ENCODE measurements at places on chromosomes 7 and 10.

- DNase-seq, result no peak
Observed at GRCh38 chr10:113503930-113504329, 48.9 kb upstream of the HABP2 start.

DNA sequence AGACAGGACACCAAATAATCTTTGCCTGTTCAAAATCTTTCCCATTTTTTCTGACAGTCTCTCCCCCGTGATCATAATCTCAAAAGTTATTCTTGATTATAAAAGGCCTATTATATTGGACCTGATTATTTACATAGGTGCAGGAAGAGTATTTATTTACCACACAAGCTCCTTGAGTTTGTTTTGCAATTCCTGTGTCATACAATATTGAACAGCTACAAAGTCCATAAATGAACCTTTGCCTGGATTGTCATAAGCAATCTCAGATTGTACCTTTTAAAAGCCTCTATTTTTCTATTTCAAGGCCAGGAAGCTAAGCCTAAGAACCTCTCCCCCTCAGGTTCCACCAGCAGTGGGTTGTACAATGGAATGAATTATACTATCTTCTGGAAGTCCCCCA, 183.9 kb upstream of the MEOX2 start:
- no peak for DNase-seq

DNA sequence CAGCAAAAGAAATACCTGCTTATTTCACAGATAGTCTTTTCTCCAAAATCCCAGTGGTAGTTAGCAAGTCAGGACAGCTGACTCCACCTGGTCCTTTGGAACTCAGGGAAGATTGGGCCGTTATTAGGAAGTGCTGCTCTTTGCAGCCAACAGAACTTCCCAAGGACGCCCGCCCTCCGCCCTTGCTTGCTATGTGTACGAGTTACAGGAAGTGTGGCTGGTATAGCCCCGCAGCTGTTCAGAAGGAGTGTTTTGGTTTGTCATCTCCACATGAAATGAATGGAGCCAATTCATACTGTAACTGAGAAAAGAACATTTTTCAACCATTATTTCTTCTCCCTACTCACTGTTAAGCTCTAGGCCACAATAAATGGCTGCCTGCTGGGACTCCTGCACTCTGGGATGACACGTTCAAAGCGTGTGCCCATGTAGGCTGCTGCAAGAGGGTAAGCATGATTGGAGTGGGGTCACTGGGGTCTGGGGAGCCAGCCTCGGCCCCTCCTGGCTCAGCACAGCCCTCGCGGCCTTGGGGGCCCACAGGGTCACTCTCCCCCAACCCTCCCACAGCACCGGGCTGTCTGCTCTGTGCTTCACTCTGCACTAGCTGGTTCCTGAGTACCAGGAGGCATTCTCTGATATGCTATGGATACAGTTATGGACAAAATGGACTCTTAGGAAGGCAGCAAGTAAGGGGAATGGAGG, 244.0 kb downstream of the EBF3 start:
- DNase-seq, result no peak

DNA sequence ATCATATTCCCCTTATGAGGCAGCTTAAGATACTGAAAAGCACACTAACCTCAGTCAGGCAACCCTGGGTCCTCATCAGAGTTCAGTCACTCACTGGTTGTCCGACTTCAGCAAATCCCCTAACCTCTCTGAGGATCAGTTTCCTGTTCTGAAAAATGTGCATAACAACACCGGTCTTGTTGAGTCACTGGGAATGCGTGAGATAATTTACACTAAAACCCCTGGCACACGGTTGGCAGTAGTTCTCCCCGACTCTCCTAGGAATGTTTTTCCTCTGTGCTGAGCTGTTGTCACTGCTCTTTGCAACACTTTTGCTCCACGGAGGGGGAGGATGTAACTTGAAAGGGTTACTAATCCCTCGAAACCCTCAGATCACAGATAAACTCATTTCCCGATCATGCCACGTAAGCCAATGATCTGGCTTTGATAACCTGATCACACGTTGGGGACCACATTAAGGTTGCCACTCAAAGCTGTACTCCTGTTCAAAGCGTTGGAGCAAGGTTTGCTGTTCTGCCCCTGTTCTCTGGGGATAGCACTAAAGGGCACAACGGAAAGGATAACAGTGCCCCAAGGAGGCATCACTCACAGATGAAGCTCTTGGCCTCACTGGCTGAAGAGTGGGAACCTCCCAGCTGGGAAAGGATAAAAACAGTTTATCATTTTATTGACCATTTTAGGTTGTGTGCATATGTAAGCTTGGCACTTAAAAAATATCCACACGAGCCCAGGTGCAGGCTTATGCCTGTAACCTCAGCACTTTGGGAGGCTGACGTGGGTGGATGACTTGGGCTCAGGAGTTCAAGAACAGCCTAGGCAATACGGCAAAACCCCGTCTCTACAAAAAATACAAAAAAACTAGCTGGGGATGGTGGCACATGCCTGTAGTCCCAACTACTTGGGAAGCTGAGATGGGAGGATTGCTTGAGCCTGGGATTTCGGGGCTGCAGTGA, 5.0 kb upstream of the RBM17 start:
- DNase-seq, result peak; percentile 63

GRCh38 chr7:112290065-112290464, 83.6 kb downstream of the ZNF277 start:
- DNase-seq, result peak; percentile 59

- DNase-seq, result peak; percentile 34
Observed at GRCh38 chr10:22850541-22850940, 77.3 kb upstream of the ARMC3 start.
